CD4-positive, alpha-beta T cell treated with Interleukin-15 for 4 hours (primary cell): ENCODE measurements at places on chromosomes 5 and 9.

- DNase-seq: no peak
Observed at GRCh38 chr5:107592515-107592914, 78.2 kb downstream of the EFNA5 start.

DNA sequence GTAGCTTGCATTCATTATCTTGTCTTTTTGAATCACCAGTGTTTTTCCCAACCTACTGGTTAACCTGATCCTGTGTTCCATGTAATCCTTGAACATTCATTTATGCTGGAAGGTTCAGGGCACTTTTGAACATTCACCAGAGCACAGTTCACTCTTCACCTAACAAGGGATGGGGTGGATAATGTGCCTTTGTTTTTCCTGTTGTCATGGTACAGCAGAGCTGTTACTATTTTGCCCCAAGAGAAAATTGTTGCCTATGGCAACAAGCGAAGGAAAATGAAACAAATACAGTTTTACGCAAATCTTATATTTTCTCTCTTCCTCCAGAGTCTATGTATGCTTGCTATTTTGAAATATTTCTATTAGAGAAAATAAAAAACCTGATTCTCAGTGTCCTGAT is 60.3 kb upstream of the RIOK2 start:
- DNase-seq: no peak

GRCh38 chr5:174731214-174732035 is 7.0 kb downstream of the MSX2 start:
- no peak for DNase-seq

- DNase-seq: no peak
Observed at GRCh38 chr9:126292736-126293521, 33.7 kb upstream of the MVB12B start.

GRCh38 chr9:32442433-32442832 is 58.0 kb downstream of the ACO1 start:
- no peak for DNase-seq

GRCh38 chr9:77502568-77502967 is 145.6 kb downstream of the GNA14 start:
- no peak for DNase-seq

GRCh38 chr5:172876578-172876977 is 42.5 kb downstream of the ERGIC1 start:
- DNase-seq: no peak

GRCh38 chr9:94915476-94916450 is 189.3 kb downstream of the AOPEP start:
- no peak for DNase-seq

DNA sequence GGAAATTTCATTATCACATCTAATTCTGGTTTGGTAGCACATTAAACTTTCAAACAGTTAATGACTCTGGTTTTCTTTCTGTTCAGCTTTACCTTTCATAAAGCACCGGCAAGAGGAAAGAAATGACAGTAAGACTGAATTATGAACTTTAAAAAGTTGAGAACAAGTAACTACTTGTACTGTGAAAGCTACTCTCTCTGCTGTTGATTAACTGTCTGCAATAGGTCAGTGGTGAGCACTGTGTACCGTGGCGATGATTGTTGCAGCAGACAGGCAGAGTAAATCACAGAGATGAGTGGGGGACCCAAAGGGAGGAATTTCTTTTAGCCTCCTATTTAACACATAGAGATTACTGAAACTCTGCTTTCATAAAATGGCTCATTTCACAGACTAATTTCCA is 74.0 kb upstream of the MEF2C start:
- no peak for DNase-seq

- no peak for DNase-seq
Observed at GRCh38 chr5:78275998-78276543, 18.4 kb downstream of the AP3B1 start.

DNA sequence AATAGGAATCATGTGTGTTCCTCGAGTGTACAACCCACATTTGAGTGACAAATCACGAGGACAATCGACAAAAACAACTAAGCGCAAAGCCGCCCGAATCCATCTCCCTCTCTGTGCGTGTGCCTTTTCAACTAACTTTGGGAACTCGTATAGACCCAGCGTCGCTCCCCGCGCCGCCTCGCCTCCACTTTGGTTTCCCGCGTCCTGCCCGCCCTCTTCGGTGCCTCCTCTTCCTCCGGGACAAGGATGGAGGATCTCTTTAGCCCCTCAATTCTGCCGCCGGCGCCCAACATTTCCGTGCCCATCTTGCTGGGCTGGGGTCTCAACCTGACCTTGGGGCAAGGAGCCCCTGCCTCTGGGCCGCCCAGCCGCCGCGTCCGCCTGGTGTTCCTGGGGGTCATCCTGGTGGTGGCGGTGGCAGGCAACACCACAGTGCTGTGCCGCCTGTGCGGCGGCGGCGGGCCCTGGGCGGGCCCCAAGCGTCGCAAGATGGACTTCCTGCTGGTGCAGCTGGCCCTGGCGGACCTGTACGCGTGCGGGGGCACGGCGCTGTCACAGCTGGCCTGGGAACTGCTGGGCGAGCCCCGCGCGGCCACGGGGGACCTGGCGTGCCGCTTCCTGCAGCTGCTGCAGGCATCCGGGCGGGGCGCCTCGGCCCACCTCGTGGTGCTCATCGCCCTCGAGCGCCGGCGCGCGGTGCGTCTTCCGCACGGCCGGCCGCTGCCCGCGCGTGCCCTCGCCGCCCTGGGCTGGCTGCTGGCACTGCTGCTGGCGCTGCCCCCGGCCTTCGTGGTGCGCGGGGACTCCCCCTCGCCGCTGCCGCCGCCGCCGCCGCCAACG is at the start of gene GPR150:
GPR150 (plus strand) TSS at position 58 of the 840 bp plus-strand sequence; CDS start at position 247, 189 bp downstream.
- peak; percentile 52 for DNase-seq

DNA sequence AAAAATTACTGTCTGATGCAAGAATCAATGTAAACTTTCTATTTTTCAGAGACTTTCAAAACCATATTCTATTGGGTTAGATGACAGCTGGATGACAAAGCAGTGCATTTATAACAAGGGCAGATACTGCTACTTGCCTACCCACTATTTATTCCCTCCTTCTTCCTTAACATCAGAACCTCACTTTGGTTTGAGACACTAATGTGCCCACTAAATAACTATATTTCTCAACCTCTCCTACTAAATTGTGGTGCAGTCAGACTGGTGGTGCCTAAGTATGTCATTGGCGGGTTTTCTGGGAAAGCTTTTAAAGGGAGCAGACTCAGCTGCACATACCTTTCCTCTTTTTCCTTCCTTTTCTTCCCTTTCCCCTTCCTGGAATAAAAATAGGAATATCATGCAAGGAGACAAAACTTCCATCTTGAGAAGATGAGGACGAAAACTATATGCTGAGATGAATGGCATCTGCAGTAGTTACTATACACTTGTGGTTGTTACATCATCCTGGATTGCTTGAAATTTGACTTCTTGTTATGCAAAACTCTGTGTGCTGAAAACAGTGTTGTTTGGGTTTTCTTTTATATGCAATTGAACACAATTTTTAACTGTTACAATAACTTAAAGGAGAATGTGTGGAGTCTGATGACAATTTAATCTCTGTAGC is 43.8 kb downstream of the PRR16 start:
- DNase-seq: no peak

GRCh38 chr9:92723299-92723625 is 41.4 kb downstream of the BICD2 start:
- DNase-seq: no peak

- DNase-seq: no peak
Observed at GRCh38 chr5:181235323-181235688, 8.4 kb downstream of the RACK1 start.

DNA sequence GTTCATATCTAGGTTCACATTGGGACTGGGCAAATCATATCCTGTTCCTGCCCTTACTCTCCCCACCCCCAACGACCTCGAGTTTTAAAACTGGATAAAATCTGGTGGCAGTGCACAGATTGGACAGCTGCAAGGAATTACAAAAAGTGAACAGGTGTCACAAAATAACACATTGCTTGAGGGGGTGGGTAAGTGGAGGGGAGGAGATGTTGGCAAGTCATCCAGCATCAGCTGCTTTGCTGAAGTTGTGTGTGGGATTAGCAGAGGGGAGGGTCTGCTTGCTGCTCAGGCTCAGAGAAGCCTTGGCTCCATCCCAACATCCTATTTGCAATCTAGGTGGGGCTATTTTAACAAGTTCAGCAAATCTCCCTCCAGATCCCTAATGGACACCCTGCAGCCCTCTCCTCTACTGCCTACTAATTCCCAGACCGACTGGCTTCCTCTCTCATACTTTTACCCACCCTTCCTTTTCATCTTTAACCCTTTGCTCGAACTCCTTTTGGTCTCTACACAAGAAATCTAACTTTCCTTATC is 39.8 kb upstream of the SLC24A2 start:
- DNase-seq: no peak

GRCh38 chr5:111223101-111223786 is 940 bp upstream of the CAMK4 start:
- DNase-seq: peak; percentile 39

DNA sequence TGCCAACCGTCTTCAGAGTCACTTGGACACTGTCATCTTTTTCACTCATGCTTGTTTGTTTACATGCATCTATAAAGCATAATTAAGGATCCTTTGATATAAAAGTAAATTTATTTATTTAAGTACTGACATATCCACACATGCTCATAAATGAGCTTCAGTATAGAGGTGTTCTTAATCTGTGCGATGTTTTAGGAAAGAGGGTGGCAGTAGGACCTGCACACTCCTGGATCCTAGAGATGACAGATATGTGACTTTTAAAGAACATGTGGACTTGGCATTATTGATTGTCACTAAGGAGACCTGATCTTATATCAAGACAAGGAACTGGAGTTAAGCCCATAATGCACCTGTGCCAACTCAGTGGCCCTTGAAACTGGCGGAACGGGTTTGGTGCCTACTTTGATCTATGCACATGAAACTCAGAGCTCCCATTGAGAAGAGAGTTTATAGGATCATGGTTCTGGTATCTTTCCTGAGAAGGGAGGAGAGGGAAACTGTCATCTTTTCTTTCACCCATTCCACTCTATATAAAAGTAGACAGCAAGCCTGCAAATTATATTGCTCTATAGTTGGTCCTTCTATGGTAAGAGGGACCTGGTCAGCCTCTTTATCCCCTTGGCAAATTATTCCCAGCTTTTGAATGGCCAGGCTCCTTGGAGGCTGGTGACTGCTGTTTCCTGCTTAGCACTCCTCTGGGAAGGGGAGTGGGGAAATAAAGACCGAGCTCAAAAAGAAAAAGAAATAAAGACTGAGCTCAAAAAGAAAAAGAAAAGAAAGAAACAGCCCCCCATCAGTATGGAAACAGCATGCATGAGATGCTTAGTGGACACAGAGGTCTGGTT is 57.8 kb upstream of the LIFR start:
- no peak for DNase-seq

GRCh38 chr9:135370411-135371375 is 108.9 kb upstream of the PPP1R26 start:
- no peak for DNase-seq

- no peak for DNase-seq
Observed at GRCh38 chr9:113665756-113666155, 202.2 kb downstream of the RGS3 start.

GRCh38 chr5:178244576-178244975 is 12.0 kb upstream of the PHYKPL start:
- DNase-seq: no peak

DNA sequence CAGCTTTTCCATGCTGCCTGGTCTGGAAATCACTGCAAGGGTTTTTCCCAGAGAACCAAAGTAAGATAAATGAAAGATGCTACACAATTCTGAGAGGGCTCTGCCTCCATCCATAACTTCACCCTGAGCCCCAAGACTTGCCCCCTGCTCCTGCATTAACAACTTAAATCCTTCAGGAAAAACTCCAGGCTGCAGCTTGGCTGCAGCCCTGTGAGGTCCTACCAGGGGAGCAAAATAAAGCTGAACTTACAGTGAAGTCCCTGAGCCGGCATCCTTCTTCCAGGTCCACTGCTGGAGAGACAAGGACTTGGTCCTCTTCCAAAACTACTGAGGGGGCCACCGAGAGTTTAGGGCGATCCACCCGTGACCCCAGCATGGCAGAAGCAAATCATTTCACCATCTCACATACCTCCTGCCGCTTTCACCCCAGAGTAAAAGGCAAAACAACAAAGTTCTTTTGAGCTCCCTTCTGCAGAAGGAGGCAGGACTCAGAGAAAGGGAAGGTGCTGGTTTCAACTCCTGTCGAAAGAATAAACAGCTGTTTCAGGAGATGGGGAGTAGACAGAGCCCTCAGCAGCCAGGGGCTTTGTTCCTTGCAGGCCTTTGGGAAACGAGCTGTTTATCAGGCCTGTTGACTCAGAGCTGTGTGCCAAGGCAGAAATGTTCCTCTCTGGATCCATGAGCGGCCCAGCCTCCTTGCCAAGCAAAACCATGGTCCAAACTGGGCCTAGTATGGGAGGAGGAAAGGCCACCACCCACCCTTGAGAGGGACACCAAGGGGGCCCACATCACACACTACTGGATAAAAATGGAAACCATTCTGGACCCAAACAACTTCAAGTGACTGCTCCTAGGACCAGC is 20.6 kb downstream of the GGTA1 start:
- DNase-seq: no peak

GRCh38 chr5:107395632-107396350 is 274.9 kb downstream of the EFNA5 start:
- no peak for DNase-seq

- DNase-seq: no peak
Observed at GRCh38 chr5:9644630-9645029, 14.5 kb upstream of the TAS2R1 start.

GRCh38 chr5:26482810-26483375 is 555.5 kb downstream of the CDH9 start:
- DNase-seq: no peak

DNA sequence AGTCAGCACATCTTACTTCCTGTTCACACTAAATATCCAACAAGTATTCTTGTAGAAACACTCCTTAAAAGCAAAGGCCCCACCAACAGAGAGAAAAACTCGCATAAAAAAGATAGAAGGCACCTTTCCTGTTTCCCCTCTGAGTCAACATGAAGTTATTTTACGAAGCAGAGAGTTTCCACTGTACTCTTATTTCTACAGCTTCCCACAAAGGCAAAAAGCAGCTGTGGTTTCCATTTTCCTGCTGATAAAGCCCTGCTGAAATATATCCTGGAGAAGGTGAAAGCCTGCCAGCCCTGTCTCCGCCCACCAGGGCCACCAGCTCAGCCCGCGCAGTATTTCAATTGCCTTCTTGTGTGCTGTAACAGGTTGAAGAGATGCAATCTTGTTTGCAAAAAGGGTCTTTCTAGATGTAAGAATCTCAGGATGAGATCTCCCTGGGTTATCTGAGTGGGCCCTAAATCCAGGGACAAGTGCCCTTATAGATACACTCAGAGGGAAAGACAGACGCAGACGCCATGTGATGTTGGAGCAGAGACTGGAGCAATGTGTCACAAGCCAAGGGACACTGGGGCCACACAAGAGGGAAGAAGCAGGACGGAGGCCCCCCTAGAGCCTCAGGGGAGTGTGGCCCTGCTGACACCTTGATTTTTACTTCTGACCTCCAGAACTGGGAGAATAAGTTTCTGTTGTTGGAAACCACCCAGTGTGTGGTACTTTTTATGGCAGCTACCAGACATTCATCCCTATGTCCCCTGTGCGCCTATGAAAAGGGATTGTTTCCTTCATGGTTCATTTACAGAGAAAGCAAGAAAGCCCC is 19.9 kb downstream of the SEMA4D start:
- DNase-seq: peak; percentile 57
